CD4-positive, CD25-positive, alpha-beta regulatory T cell (primary cell): ENCODE measurements at places on chromosomes 2 and 18. TPM values are rescaled to one million over a fixed set of nuclear protein-coding genes. Genes with fewer than 3 reads are reported as not detected.

The GLB1L gene
- polyA plus RNA-seq, result 0.78 TPM

The SCN9A gene
- polyA plus RNA-seq, result not detected

The EPC2 gene
- polyA plus RNA-seq, result 3.0 TPM

- no peak for DNase-seq
- no peak overlapping the region for H3K27ac ChIP-seq
- no peak overlapping the region for H3K4me3 ChIP-seq
- H3K4me1 ChIP-seq, result no peaks in the 10 kb centered on the region
- no peaks in the 10 kb centered on the region for H3K36me3 ChIP-seq
- H3K27me3 ChIP-seq, result no peaks in the 10 kb centered on the region
These were observed 59.8 kb downstream of the TAF4B start for GRCh38 chr18:26286008-26286407.

- no peak overlapping the region for H3K4me3 ChIP-seq
- no peaks in the 10 kb centered on the region for H3K4me1 ChIP-seq
- H3K36me3 ChIP-seq, result no peaks in the 10 kb centered on the region
- H3K27ac ChIP-seq, result no peak overlapping the region
- no peak for DNase-seq
These were observed 255.3 kb downstream of the THSD7B start for GRCh38 chr2:137020452-137021196.

- no peaks in the 10 kb centered on the region for H3K4me1 ChIP-seq
- no peak overlapping the region for H3K27ac ChIP-seq
- no peak for DNase-seq
- H3K36me3 ChIP-seq, result no peaks in the 10 kb centered on the region
These were observed 272.7 kb upstream of the FSHR start for GRCh38 chr2:49426996-49427395.

GRCh38 chr2:190181123-190181669 lies 118.7 kb upstream of the MSTN start:
- H3K4me3 ChIP-seq, result no peak overlapping the region
- H3K36me3 ChIP-seq, result no peaks in the 10 kb centered on the region
- no peak for DNase-seq

GRCh38 chr2:171390941-171391516 lies 42.8 kb downstream of the METTL8 start:
- H3K27me3 ChIP-seq, result no peaks in the 10 kb centered on the region
- no peak overlapping the region for H3K27ac ChIP-seq
- DNase-seq, result no peak
- no peaks in the 10 kb centered on the region for H3K4me1 ChIP-seq
- no peak overlapping the region for H3K4me3 ChIP-seq
- H3K36me3 ChIP-seq, result no peaks in the 10 kb centered on the region

DNA sequence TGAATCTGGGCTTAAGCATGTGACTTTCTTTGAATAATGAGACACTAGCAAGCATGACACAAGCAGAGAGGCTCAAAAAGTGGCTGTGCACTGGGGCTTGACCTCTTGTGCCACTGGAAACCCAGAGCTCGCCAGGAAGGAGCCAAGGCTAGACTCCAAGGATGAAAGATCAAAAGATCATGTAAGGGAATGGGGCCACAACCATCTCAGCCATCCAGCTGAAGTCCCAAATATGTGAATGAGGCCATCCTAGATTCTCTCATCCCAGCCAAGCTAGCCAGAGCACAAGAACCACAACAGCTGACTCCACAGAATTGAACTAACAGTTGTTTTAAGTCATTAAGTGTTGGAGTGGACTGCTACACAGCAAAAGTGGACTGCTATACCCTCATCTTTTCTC lies 288.1 kb downstream of the CCDC178 start:
- H3K27ac ChIP-seq, result no peak overlapping the region
- no peaks in the 10 kb centered on the region for H3K36me3 ChIP-seq
- no peaks in the 10 kb centered on the region for H3K4me1 ChIP-seq
- DNase-seq, result no peak
- H3K27me3 ChIP-seq, result no peaks in the 10 kb centered on the region

- no peaks in the 10 kb centered on the region for H3K36me3 ChIP-seq
- H3K27ac ChIP-seq, result no peak overlapping the region
- DNase-seq, result no peak
- H3K4me3 ChIP-seq, result no peak overlapping the region
- H3K27me3 ChIP-seq, result no peaks in the 10 kb centered on the region
- H3K4me1 ChIP-seq, result no peaks in the 10 kb centered on the region
These were observed 111.0 kb downstream of the BCL2L11 start for GRCh38 chr2:111231532-111232252.
